ENCODE measurements at places on chromosomes 4 and X.

- no peak for DNase-seq
These were observed 6.3 kb upstream of the ARHGEF38 start for GRCh38 chr4:105546086-105546485.

DNA sequence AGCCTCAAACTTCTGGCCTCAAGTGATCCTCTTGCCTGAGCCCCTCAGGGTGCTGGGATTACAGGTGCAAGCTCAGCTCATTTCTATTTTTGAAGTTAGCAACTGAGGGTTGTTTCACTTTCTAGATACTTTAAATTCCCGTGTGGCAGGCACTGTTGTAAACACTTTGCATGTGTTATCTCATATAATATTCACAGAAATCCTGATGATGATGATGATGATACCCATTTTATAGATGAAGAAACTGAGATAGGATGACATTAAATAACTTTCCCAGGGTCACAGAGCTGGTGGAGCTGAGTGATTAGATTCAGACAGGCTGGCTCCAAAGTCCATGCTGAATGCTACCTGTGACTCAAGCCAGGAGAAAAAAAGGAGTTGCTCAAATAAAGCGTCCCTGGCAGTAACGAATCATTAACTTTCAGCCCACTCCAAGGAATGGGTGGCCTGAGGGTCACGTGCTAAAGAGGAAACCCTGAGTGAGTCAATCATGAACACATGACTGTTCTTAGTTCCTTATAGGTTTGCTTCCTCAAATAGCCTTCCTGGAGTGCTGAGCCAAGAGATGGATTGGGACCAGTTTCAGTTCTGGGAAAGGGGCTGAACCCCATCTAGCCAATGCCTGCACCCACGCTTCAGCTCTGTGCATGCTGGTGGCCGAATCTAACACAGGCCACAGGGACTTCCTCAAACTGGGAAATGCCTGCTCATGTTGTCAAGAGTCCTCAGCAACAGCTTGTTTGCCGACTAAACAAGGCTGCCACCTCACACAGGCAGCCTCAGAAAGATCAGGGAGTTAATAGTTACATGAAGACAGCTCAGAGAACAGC is 52.8 kb downstream of the RBM47 start:
- DNase-seq: peak; percentile 46

GRCh38 chr4:151641167-151641566 is 119.6 kb downstream of the GATB start:
- DNase-seq: peak; percentile 40

DNA sequence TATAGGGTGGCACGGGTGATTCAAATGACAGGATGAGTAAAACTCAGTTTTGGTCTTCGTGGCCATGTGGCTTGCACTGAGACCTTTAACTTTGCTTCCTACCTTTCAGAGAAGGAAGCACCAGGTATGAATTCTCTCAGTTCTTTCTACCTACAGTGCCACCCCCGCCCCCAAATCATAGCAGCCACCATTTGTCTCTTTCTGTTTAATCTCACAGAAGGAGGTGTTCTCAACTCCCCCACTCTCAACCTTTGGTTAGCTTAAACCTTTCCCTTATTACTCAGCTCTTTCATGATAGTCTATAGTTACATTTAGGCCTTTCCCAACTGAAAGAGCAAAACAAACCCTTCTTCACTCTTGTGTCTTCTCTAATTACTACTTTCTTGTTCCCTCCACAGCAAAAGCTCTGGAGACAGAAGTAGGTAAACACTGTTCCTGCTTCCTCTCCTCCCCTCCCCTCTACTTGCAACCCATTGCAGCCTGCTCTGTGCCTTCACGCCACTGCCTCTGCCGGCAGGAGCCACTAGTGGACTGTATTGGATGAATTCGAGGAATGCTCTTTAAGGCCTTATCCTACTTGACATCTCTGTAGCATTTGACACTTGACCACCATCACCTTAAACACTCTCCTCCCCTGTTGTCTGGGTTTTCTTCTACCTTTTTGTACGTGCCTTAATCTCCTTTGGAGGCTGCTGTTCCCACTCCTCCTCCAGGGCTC is 123.7 kb downstream of the AFF1 start:
- peak; percentile 86 for DNase-seq

DNA sequence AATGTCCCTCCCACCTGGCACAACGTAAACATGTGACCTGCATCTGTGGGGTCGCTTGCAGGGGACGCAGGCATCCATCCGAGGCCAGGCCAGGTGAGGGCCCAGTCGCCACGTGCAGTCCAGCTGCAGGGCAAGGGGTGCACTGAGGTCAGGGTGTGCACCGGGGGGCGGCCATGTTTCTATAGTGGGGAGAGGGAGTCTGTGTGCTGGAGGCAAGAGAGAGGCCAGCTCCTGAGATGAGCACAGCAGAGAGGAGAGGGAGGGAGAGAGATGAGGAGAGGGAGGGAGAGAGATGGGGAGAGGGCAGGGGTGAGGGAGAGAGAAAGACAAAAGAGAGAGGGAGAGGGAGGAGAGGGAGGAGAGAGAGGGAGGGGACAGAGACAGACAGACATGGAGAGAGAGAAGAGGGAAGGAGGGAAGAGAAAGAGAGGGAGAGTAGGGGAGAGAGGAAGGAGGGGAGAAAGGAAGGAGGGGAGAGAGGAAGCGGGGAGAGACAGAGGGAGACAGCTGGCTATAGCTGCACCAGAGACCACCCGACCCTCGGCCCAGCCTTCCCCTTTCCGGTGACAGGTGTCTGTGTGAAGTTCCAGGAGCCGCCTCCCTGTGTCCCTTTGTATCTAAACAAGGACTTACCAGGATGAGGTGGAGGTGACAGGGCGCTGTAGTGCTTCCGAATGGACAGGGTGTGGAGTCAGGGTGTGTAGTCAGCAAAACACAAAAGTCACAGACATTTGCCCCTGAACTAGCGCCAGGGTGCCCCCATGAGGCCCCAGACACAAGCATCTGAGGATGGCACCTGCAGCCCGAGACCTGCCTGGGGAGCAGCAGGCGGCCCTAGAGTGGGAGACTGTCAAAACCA is 68.7 kb downstream of the ADRA2C start:
- no peak for DNase-seq

GRCh38 chr4:105895583-105896460 is 551 bp downstream of the NPNT start:
- peak; percentile 25 for DNase-seq

DNA sequence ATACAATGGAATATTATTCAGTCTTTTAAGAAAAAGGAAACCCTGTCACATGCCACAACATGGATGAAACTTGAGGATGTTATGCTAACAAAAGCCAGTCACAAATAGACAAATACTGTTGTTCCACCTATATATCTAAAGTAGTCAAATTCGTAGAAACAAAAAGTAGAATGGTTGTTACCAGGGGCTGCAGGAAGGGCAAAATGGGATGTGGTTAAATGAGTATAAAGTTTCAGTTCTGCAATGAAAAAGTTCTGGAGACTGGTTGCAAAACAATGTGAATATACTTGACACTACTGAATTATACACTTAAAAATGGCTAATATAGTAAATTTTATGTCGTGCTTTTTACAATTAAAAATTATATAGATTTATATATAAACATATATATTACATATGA is 12.2 kb downstream of the SPOCK3 start:
- peak; percentile 43 for DNase-seq

GRCh38 chr4:78776729-78777575 is 802 bp downstream of the BMP2K start:
- DNase-seq: peak; percentile 73

DNA sequence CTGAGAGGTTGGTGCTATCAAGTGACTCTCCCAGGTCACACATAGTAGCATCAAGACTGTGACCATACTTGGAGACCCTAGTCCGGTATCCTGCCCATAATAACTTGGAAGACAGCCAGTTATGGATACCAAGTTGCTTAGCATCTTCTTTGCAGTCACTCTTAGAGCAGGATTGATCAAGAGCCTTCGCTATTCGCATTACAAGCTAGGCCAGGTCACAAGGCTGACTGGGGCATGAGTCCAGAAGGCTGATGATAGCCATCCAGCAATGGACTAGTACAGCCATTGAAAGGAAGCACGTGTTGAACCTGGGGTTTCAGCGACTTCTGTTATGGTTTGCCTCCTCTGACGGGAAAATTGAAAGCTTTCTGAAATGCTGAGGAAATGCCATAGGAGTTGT is 157.6 kb downstream of the POLA1 start:
- DNase-seq: no peak

DNA sequence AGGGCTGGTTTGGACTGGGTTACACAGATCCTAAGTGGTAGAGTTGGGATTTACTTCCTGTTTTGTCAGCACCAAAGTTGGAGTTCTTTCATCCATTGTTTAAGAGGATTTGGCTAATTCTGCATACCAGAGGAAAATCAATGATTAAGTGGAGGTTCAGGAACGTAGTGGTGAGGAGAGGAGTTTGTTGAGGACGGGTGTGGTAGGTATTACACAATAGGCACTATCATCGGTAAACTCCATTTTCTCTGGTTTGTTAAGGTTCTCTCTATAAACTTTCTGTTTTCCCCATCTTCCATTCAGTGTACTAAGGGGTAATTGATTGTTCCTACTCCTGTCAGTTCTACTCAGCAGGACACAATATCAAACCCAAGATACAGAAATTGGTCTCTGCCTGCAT is 107.5 kb upstream of the VCX2 start:
- DNase-seq: no peak

GRCh38 chrX:132940727-132941327 is 17.6 kb downstream of the HS6ST2 start:
- DNase-seq: no peak

- DNase-seq: no peak
These were observed 717 bp downstream of the EDA start for GRCh38 chrX:69616457-69617203.

DNA sequence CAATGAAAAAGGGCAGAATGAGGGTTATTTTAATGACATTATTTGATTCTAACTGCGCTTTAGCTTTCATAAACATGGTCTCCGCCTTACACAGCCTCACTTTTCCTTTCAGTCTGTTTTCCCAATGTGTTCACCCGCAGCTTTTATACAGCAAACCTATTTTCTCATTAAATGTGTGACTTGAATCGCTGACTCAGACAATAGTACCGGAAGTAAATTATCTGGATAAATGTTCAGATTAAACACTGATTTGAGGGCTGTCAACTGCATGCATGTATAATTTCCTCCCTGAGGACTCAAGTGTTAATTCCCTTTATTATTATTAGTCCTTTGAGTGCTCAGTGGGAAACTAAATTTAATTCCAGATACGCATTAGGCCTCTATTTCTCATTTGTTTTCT is 117.3 kb downstream of the FAM133A start:
- DNase-seq: no peak

GRCh38 chrX:11050013-11050412 is 61.1 kb upstream of the HCCS start:
- no peak for DNase-seq

- DNase-seq: peak; percentile 71
These were observed 6.6 kb upstream of the HPGDS start for GRCh38 chr4:94349193-94349592.

- no peak for DNase-seq
These were observed 106.0 kb downstream of the IQCM start for GRCh38 chr4:149709640-149710039.

GRCh38 chr4:125546272-125546671 is 231.5 kb downstream of the FAT4 start:
- no peak for DNase-seq

DNA sequence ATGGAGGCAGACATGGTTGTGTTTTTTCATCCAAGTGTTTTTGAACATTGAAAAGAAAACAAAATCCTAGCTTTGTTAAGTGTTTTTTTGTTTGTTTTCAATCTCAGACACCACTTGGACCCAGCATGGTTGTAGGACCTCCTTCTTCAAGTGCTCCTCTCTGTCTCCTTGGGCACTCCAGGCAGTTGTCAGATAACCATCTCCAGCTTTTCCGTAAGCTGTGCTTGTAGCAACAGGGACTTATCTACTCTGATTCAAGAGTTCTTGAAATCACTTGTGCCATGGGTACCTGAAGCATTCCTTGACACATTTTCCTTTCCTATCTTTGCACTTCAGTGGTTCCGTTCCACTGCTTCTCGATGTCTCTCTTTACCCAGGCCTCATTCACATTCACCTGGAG is 334.9 kb upstream of the DDX53 start:
- DNase-seq: no peak

GRCh38 chr4:168421671-168422070 is 58.6 kb downstream of the DDX60L start:
- peak; percentile 19 for DNase-seq

GRCh38 chr4:109969919-109970318 is 57.2 kb downstream of the EGF start:
- DNase-seq: no peak

DNA sequence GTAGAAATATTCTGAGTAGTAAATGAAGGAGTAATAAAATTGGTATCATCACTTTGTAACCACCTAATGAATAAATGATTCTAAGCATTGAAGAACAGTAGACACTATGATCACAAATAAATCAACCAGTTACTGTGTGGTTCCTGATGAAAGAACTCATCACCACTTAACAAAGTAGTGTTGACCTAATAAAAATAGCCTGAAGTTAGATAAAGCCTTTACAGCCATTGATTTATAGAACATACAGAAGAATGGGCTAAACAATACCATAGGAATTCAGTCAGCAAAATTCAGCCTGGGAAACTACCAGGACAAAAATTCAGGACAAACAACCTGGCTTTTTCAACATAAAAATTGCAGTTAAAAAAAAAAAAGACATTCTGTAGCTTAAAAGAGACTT is 9.0 kb downstream of the SLC30A9 start:
- DNase-seq: no peak
